ENCODE measurements at places on chromosomes 1 and 21. TPM values are rescaled to one million over a fixed set of nuclear protein-coding genes. Genes with fewer than 3 reads are reported as not detected.

Gene OR2T33
- total RNA-seq, result not detected

Gene DNASE2B
- not detected for total RNA-seq

Gene OSCP1
- 5.8 TPM for total RNA-seq

Gene HSD3B1
- total RNA-seq, result not detected

Gene LCE1E
- total RNA-seq, result not detected

Gene HTR6
- total RNA-seq, result not detected

Gene MAP3K21
- 0.12 TPM for total RNA-seq

Gene INTS7
- total RNA-seq, result 10.2 TPM

Gene RNU1-1
- total RNA-seq, result under 0.01 TPM

Gene DUSP23
- total RNA-seq, result 120 TPM

Gene EPS15
- total RNA-seq, result 59.4 TPM

Gene TEDDM1
- not detected for total RNA-seq

Gene RAB25
- not detected for total RNA-seq

Gene ABCA4
- total RNA-seq, result 0.59 TPM

Gene CD5L
- not detected for total RNA-seq

Gene FAF1
- total RNA-seq, result 18.4 TPM

Gene SLAMF6
- not detected for total RNA-seq

Gene AJAP1
- total RNA-seq, result 0.59 TPM

Gene CLIC6
- not detected for total RNA-seq

Gene CDA
- total RNA-seq, result not detected

Gene IL22RA1
- total RNA-seq, result 0.20 TPM

Gene CD84
- total RNA-seq, result not detected

Gene FMN2
- total RNA-seq, result not detected

Gene SLC19A2
- total RNA-seq, result 11.8 TPM

Gene NCAM2
- total RNA-seq, result 2.4 TPM

Gene TMCC2
- 2.3 TPM for total RNA-seq

Gene SPRR2D
- not detected for total RNA-seq

Gene AMPD1
- total RNA-seq, result not detected

Gene NRAS
- 18.0 TPM for total RNA-seq

Gene VANGL2
- 1.6 TPM for total RNA-seq

Gene KCND3
- total RNA-seq, result 6.0 TPM

Gene PLXNA2
- 6.0 TPM for total RNA-seq

Gene NUDT4B
- 19.0 TPM for total RNA-seq

Gene ERICH3
- total RNA-seq, result not detected

Gene BLACAT1
- total RNA-seq, result 0.29 TPM

All from cardiac ventricle fibroblast (primary cell).